Adipocyte (in vitro differentiated cells): ENCODE measurements at places on chromosomes 5 and 9.

GRCh38 chr9:90169490-90169889, 473.1 kb downstream of the DIRAS2 start:
- DNase-seq, result no peak

- no peak for DNase-seq
Observed at GRCh38 chr5:169694091-169694625, 57.1 kb downstream of the DOCK2 start.

- no peak for DNase-seq
Observed at GRCh38 chr9:6239048-6239461, 23.4 kb downstream of the IL33 start.

DNA sequence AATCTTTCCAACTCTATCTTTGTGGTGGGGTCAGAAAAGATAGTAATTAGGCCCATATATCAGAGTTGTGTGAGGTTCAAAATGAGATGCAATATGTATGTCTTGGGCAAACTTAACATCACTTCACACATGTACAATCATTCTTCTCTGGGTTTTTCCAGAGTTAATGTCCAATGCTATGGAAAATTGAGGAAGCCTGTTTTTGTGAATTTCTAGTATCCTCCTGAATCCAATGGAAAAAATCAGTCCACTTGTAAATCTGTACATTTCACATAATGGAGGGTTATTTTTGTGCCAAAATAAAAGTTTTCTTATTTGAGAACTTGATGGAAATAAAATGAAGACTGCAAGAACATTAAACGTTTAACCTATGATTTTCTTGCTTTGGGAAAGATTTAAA, 155.6 kb upstream of the SEMA6A start:
- DNase-seq, result no peak

DNA sequence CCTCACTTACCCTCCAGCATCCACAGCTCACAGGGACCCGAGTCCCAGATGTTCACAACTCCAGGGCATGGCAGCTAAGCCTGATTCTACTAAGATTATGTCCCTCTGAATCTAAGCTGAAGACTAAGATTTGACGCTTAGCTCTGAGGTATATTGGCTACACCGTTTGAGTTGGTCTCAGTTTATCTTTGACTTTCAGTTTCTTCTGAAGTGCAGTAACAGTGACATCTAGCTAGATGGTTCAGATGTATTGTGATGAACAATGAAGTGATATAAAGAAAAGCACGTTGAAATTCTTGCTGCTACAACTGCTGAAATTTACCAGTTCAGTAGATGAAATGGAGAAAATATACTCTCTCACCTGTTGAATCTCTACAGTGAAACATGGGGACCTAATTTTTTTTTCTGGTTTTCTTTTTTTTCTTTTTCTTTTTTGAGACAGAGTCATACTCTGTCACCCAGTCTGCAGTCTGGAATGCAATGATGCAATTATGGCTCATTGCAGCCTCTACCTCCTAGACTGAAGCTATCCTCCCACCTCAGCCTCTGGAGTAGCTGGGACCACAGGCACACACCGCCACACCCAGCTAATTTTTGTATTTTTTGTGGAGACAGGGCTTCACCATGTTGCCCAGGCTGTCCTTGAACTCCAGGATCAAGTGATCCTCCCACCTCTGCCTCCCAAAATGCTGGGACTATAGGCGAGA, 15.7 kb downstream of the RFK start:
- DNase-seq, result no peak

DNA sequence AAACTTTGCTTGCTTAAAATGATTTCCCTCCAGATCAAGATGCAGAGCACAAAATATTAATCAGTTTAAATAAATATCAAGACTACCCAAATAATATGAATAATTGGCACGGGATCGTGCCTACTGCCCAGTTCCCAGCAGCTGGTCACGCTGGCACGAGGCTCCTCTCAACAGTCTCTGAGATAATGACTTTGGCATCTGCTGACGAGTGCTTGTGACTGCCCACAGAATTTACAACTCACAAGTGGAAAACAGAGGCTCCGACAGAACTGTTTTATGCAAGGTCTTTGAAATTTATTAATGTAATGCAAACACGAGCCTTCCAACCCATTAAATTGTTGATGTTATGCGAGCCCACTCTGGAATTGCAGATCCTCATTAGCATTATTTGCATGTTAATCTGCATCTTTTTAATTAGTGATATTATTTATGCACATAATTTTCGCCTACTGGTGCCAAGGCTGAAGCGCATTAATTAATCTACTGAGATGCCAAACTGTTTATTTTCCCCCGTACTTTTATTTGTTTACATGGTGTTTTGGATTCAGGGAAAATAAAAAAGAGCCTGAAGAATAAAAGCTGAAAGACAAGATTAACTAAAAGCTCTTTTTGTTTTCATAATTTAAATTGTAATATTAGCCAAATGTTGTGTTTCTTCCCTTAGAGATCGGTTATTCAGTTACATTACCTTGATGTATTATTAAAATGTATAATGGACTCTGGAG, 369.3 kb upstream of the IRX1 start:
- no peak for DNase-seq

GRCh38 chr5:58458141-58458742, 1.6 kb downstream of the PLK2 start:
- no peak for DNase-seq

DNA sequence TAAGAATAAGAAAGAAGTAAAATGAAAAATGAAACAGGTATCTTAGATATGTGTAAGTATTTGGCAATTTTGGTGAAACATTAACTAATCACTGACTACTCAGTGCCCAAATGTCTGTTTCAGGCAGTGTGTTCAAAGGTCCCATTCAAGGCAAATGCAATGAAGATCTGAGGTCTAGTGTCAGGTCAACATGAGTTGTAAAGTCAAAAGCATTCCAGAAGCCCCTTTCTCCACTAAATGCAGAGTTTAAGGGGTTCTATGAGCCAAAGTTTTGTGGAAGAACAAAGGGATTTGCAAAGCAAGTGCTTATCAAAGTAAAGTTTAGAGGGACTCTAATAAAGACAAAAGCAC, 71.0 kb upstream of the GPBP1 start:
- DNase-seq, result no peak

DNA sequence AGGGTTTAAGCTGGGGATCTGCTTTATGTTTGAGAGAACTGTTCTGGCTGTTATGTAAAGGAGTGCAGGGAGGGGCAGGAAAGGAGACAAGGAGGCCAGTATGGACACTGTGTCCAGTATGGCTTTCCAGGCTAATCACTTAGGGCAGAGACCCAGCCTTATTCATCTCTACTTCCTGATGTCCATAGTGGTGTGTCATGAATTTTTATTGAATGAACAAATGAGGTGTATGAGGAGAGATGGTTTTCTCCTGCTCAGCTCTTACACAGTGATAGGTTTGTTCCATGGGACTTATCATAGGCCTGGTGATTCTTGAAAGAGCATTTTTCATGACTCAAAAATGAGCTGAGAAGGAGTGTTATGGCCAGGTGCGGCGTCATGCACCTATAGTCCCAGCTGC, 20.5 kb upstream of the FGFR4 start:
- DNase-seq, result no peak

DNA sequence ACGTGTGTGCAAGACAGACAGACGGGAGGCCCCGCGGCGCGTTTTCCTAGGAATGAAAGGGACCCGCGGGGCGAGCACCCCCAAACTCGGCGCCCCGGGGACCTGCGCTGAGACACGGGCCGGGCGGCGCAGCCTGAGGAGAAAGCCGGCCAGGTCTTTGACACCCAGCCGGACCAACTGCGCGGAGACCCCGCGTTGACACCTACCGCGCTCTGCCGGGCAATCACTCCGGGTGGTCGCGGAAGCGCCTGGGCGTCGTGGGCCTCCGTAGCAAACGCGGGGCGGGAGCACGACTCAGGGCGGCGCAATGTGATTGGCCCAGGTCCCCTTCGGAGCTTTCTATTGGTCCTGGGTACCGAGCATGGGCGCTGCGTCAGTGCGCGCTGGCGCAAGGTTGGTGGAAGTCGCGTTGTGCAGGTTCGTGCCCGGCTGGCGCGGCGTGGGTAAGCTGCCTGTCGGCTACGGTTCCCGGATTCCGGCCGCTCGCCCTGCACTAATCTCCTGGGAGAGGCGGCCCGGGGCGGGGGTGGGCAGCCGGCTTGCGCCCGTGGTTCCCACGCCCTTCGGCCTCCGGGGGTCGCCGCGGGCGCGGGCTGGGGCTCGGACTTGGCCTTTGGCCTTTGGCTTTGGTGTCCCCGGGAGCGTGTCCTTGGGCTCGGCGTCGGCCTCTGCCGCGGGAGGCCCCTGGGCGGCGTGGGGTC, at the start of the genes FASTKD3 and MTRR:
TSS of gene FASTKD3 (minus strand) at position 259 of the 701 bp plus-strand sequence. CDS start 948 bp downstream, outside the sequence.
TSS of gene MTRR (plus strand) at position 376 of the 701 bp plus-strand sequence. CDS start 1,647 bp downstream, outside the sequence.
- DNase-seq, result peak; percentile 98

DNA sequence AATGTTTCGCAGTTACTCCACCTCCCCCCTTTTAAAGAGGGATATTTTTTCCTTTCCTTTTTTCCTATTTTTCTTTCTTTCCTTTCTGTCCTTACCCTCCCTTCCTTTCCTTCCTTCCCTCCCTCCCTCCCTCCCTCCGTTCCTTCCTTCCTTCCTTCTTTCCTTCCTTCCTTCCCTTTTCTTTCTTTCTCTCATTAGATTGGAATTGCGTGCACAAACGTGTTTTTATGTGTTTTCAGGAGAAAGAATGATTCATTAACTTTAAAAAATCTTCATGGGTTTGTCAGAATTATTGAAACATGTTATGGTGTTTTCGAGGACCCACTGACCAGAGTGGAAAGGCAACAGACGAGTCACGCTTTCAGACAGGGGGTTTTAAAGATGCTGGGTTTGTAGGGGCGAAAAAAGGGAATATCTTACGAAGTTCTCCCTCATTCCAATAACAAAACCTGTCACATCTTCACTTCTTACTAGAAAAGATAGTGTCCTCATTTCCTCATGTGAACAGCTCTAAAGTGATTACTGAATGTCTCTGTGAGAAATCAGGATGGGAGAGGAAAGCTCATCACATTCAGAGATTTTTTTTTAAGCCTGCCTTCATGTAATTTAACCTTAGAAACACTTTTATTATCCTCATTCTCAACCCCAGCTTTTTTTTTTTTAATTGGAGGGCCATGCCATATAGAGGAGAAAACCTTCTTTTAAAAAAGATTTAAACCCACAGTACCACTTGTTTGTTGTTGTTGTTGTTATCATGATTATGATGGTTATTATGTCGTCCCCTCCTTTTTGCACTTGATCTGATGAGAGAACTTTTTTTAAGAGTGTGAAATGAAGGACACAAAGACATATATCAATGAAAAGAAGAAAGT, 21.9 kb downstream of the NR2F1 start:
- DNase-seq, result no peak

DNA sequence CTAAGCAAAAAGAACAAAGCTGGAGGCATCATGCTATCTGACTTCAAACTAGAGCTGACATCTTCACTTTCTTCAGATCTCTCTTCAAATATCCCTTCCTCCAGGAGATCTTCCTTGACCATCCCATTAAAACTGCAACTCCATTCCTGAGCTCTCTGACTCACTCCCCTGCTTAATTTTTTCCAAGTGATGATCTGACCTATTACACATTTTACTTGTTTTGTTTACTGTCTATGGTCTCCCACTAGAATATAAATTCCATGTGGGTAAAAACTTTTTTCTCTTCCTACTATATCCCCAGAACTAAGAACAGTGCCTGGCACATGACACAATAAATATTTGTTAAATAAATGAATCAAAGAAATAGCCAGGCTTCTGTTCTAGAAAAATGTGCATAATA, 87.5 kb downstream of the SLIT3 start:
- DNase-seq, result peak; percentile 29

DNA sequence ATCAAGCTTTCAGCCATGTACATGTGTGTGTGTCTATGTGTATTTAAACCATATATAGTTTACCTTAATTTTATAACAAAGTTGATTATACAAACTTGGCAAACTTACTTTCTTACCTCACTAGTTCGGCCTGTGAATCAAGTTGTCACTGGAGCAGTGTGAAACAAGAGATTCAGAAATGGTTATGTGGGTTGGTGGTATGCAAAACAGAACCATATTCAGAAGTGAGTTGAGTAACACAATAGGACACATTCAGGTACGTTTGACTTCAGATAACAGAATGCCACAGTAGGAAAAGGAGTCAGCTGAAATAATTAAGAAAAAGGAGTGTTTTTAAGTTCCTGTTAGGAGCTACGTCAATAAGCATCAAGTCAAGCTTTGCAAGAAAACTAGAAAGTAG, 21.5 kb downstream of the XPA start:
- no peak for DNase-seq

GRCh38 chr5:34827588-34828506, 11.1 kb upstream of the TTC23L start:
- no peak for DNase-seq

DNA sequence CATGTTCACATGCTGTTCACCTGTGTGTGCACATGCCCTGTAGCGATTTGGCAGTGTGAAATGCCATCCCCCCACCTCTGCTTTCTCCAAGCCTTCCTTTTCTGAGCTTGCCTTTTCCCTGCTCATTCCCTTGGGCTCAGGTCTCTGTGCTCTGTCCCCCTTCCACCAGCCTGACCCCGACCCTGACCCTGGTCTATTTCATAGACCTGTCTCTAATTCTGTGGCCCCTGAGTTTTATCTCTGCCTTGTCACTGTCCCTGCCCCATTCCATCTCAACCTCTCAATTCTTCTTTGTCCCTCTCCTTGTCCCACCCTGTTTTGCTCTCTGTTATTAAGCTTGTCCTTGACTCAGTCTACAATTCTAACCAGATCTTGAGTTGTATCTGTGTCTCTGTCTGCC, 735 bp downstream of the ARAP3 start:
- DNase-seq, result no peak

- peak; percentile 55 for DNase-seq
Observed at GRCh38 chr5:115895821-115896220, 54.1 kb downstream of the AP3S1 start.

GRCh38 chr9:135439916-135440315, 39.7 kb upstream of the PPP1R26 start:
- DNase-seq, result no peak

GRCh38 chr5:152297866-152298265, 107.2 kb downstream of the NMUR2 start:
- DNase-seq, result no peak

- no peak for DNase-seq
Observed at GRCh38 chr9:131361202-131361833, 32.6 kb upstream of the PRRC2B start.

DNA sequence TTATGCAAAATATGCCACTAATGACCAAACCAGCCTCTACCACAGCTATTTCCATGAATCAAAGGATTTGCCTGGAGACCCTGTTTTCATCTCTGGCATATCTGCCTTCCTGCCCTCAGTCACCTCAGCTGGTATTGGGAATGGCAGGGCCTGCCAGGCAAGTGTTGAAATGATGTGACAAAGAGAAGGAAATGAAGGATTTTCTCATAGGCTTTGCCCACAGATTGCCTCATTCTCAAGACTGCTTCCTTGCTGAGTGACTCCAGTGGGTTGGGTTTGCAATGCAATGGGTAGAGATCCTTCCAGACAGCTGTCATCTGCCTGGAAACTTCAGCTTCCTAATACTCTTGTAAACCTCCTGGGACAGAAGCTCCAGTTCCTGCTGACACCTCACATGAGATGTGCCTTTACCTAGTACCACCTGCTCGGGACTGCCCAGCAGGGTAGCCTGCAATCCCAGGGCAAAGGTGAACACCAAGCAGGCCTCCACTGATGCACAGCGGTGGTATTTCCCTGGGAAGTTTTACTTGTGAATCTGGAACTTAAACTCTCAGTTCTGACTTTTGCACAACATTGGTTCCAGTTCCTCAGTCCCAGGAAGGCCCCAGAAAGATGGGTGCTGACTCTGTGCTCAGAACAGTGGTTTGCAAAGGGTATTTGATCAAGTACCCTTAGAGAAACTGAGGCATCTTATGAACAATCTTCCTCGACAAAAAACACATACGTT, 64.8 kb upstream of the SLC1A1 start:
- peak; percentile 65 for DNase-seq
